ENCODE measurements at places on chromosomes 5 and 9. TPM values are rescaled to one million over a fixed set of nuclear protein-coding genes. Genes with fewer than 3 reads are reported as not detected.

FOXD4L6 gene
- total RNA-seq, result not detected

RPL35 gene
- total RNA-seq, result 1,574 TPM

RNF180 gene
- total RNA-seq, result 4.7 TPM

SURF1 gene
- 33.9 TPM for total RNA-seq

- DNase-seq, result no peak
- H3K27me3 ChIP-seq, result no peaks in the 10 kb centered on the region
- no peak overlapping the region for H3K4me3 ChIP-seq
- no peaks in the 10 kb centered on the region for H3K36me3 ChIP-seq
Observed at GRCh38 chr9:79774356-79774755, 202.6 kb downstream of the TLE4 start.

DNA sequence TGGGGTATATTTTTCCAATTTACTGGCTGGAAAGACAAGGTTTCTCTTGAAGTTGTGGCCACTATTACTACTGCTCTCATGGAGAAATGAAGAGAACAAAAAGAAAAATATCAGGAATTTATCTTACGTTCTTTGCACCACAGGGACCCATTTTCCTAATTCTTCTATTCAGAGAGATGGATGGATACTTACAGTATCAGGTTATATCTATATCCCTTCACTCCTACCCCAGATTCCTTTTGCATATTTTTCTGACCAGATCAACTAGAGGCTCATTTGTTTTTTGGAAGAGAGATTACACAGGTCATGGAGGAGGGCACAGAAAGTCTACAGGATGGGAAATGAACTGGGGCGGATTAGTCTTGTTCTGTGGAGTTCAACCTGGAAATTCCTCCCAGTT, 277.2 kb upstream of the VLDLR start:
- H3K4me1 ChIP-seq, result no peaks in the 10 kb centered on the region
- H3K27ac ChIP-seq, result no peak overlapping the region

DNA sequence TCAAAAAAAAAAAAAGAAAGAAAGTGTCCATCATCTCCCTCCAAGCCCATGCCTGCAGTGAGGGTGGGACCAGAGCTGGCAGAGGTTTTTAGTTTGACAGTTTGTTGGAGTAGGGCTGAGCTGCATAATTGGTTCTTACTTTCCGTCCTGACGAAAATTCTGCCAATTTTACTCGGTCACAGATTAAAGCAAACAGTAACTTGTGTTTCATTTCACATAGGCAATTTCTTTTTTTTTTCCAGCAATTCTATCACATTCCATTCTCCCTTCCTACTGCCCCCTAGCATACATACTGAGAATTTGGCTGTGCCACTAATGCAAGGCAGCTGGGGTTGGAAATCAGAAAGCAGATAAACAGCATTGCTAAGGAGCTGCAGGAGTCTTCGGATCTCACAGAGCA, 132.4 kb downstream of the FRMD3 start:
- DNase-seq, result no peak
- no peaks in the 10 kb centered on the region for H3K36me3 ChIP-seq
- no peak overlapping the region for H3K4me3 ChIP-seq
- no peaks in the 10 kb centered on the region for H3K27me3 ChIP-seq

All from hepatocyte (in vitro differentiated cells).